ENCODE measurements at places on chromosomes 7 and 10. TPM values are rescaled to one million over a fixed set of nuclear protein-coding genes. Genes with fewer than 3 reads are reported as not detected.
A peak's percentile ranks its signal among the peaks of the same experiment; 100 is the strongest.

PRRT4 gene
- not detected for total RNA-seq

- H3K27me3 ChIP-seq: no peaks in the 10 kb centered on the region
- H3K4me3 ChIP-seq: no peak overlapping the region
- no peaks in the 10 kb centered on the region for H3K4me1 ChIP-seq
- DNase-seq: no peak
These were observed 15.8 kb downstream of the FLNC start for GRCh38 chr7:128845987-128846386.

- no peak for DNase-seq
- H3K4me3 ChIP-seq: peak overlapping the region; percentile 95
- H3K36me3 ChIP-seq: peaks cover 40% of the 10 kb centered on the region
- peaks cover 54% of the 10 kb centered on the region for H3K4me1 ChIP-seq
These were observed 2.2 kb downstream of the SMC3 start for GRCh38 chr10:110569736-110570135.

DNA sequence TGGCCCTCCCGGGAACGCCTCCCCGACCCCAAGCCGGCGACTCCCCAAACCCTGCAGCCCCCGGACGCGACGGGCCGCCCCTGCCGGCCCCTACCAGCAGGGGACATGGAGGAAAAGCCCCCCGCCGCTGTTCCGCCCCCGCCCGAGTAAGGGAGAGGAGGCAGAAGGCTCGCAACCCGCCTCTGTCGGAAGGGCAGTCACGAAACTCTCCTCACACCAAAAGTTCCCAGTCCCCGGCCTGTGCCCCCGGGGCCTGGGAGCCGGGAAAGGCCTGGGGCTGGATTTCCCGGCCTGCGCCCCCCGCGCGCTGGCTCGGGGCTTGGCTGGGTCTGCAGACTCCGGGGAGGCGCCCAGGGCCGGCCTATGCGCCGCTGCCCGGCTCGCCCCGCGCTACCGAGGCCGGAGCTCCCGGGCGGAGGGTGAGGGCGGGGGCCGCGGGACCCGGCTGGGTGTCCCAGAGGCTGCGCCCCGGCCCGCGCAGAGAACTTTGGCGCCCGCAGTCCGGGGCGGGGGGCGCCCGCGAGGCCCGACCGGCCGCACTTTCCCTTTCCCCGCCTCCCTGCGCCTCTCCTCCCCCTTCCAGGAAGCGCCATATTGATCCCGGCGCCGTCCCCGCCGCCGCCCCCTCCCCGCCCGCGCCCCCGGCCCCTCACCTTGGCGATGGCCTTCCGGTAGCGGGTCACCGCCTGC, 728 bp downstream of the PARD3 start:
- no peak overlapping the region for H3K27ac ChIP-seq
- H3K4me3 ChIP-seq: peak overlapping the region; percentile 31
- peaks cover 10% of the 10 kb centered on the region for H3K4me1 ChIP-seq
- no peaks in the 10 kb centered on the region for H3K36me3 ChIP-seq

All from activated CD4-positive, alpha-beta memory T cell treated with anti-CD3 and anti-CD28 coated beads, Interleukin-2, amount 10 ng/mL, durations not matched to agents 7 days and 5 days (primary cell).